ENCODE measurements at places on chromosomes 4 and X.

- no peak for DNase-seq
These were observed 64.5 kb downstream of the GPRIN3 start for GRCh38 chr4:89242864-89243732.

GRCh38 chrX:151753313-151754046 lies 18.9 kb downstream of the CNGA2 start:
- peak; percentile 39 for DNase-seq

DNA sequence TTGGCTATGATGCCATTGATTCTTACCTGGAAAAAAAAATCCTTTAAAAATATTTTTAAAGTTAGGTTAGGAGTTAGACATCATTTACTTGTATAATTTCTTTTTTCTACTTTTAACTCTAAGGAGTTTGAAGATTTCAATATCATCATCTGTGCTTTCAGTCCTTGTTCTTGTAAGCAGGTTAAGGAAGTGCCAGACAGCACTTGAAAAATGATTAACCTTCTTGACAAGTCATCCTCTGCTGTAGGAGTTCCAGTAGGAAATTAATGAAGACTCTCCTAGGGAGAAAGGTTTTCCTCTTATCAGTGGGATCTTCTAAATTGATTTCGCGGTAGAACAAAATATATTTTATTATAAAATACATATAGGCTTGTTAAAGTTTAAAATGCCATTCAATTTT lies 29.1 kb upstream of the ANAPC4 start:
- DNase-seq: no peak

DNA sequence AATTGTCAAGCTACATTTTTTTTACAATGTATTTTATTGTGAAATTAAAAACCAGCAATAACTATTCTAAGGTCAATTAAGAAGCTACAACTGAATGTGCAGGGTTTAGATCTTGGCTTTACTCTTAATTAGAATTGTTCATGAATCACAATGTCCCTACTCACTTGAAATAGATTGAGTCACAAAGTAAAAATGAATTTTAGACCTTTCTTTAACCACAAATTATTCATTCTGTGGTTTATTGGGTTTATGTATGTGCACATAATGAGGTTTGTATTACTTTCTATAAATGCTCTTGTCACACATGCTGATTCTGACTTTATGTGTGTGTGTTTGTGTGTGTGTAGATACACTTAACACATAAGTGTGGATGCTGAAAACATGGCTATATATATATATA lies 647.0 kb upstream of the AADAT start:
- no peak for DNase-seq

DNA sequence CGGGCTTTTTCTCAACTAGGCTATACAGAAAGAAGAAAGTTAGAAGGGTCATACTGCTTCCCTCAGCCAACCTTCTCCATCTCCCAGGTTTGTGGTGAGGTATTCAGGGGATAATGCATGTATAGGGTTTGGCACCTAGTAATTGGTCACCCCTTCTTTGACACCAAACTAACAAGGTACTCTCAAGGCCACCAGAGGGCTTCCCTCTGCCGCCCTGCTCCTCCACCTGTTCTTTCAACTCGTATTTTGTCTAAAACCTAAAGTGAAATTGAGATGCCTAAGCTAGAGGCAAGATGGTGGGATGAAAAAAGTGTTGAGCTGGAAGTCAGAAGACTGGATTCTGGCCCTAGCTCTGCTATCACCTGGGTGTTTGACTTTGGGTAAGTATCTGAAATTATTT lies 22.0 kb downstream of the CT47C1 start:
- DNase-seq: no peak

DNA sequence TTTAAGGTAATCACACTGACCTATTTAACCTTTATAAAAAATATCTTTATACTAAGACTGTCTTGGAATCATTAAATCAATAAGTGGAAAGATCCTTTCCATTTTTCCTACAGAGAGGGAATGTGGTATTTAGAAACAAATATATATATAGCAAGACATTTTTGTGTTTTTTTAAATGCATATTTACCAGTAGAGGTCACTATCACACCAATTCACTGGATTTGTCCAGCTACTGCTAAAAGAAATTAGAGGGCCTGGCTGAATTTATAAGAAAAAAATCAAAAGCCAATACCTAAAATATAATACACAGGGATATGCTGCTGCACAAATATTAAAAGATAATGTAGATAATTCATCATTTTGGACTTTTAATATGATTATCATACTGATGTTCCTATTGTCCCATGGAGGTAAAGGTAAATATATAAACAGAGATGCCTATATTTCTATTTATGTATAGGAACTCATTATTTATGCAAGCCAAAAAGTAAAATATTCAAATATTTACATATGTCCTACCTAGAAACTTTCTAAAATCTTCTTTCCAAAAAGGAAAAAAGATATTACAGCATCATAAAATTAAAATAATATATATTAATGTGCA lies 69.5 kb downstream of the PDE5A start:
- DNase-seq: peak; percentile 25

- DNase-seq: no peak
These were observed 40.3 kb downstream of the KLHL5 start for GRCh38 chr4:39102297-39102696.

DNA sequence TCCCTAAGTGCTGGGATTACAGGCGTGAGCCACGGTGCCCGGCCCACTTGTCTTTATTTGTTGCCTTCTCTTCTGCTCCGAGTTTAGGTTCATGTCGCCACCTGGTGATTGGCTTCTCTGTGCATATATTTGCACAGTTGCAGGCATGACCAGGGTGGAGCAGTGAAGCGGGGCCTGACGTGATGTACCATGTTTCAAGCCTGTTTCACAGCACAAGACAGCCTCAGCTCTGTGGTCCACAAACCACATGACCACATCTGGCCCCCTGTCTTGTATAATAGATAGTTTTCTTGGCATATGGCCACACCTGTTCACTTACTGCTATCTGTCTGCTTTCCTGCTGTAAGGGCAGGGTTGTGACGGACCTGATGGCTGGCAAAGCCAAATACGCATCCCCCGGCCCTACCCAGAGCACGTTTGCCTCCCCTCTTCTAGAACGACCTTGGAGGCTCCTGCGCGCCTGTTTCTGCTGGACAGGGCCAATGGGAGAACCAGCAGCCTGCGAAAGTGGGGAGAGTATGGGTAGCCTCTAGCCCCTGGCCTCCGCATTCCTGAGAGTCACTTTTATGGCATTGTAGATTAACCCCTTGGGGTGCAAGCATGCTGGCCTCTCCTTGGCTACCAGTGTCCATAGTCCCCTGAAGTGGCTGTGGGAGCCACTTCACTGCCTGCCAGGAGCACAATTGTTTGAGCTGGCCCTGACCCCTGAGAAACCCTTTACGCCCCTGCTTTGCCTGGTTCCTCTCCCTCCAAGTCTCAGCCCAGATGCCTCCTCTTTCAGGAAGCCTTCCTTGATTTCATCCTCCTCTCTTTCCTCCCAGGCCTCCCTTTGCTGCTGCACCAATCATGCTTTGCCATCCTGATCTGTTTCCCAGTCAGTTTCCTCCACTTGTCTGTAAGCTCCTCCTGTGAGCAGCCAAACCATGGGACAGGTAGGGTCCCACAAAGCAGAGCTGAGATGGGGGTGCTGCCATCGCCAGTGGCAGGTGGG lies 6.0 kb upstream of the SH3TC1 start:
- peak; percentile 36 for DNase-seq

DNA sequence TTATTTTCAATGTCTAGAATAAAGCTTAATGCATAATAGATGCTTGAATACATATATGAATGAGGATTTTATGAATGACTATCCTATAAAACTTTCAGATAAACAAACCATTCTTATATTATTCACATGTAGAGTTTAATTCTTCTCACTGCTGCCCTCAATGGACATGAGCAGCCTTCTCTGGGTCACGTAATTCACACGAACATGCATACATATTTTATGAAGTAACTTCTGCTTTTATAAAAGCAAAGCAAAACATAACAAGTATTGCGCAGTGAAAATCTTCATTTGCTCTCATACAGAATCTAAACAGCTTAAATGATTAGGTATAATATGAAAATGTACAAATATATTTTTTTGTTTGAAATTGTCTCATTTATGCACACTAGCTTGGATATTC lies 116.7 kb downstream of the TMA16 start:
- DNase-seq: no peak

GRCh38 chr4:123522646-123523045 lies 126.1 kb downstream of the SPRY1 start:
- no peak for DNase-seq

GRCh38 chr4:120520761-120521160 lies 401.8 kb downstream of the PRDM5 start:
- no peak for DNase-seq

DNA sequence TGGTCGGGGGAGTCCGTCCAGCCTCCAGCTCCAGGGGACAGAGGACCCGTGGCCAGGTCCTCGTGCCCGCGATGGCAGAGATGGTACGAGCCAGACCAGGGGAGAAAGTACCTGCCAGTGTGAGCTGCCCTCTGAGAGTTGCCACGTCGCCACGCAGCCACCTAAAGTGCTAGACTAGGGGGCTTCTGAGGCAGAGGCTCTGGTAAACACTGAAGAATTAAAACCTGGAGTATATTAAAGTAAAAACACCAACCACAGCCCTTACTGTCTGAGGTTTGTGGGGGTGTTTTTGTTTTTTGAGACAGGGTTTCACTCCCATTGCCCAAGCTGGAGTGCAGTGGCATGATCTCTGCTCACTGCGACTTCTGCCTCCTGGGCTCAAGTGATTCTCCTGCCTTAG lies 60.1 kb upstream of the SORCS2 start:
- DNase-seq: no peak

GRCh38 chr4:2412534-2412884 lies 5.9 kb downstream of the ZFYVE28 start:
- no peak for DNase-seq

GRCh38 chr4:5366421-5366820 lies 315.1 kb downstream of the STK32B start:
- DNase-seq: no peak

GRCh38 chr4:73375328-73375741 lies 28.8 kb upstream of the ALB start:
- DNase-seq: no peak

DNA sequence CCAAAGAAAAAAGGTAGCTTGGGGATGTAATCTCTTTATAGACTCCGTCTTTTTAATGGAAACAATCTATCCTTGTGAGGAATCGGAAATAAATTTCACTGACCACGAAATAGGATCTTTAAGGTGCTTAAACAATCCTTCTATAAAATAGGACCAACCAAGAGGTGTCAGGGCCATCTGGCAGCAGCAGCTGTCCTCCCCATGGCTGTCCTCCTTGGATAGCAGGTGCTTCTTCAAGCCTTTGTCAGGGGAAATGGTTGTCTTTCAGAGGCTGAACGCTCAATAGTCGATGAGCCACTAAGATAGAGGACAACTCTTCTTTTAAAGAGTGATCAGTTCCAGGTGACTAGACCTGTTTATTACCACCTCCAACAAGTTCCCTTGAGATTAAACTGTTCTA lies 231.0 kb downstream of the ADGRL3 start:
- no peak for DNase-seq

DNA sequence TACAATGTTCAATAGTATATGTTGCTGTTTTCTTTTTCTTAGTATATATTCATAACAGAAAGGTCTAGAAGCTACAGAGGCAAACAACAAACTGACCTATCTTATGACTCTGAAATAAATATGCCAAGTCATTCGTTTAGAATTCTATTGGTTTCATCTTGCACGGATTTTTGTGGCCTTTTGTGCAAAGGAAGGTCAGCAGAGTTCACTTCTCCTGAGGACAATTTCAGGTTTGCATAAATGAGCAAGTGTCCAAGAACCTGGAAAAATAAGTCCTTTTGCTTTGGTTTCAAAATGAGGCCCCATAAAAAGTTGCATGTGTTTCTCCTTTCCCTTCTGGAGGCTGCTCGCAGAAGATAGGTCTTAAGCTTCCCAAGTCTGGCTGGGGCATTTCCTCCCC lies 156.9 kb downstream of the APBB2 start:
- no peak for DNase-seq

- DNase-seq: peak; percentile 51
These were observed 207.4 kb downstream of the TMA16 start for GRCh38 chr4:163701916-163702315.

- DNase-seq: no peak
These were observed 1148.9 kb downstream of the STIM2 start for GRCh38 chr4:28009541-28009940.

GRCh38 chr4:146495269-146495668 lies 26.5 kb downstream of the SLC10A7 start:
- DNase-seq: no peak

GRCh38 chr4:95546866-95547714 lies 1.7 kb downstream of the UNC5C start:
- DNase-seq: no peak

DNA sequence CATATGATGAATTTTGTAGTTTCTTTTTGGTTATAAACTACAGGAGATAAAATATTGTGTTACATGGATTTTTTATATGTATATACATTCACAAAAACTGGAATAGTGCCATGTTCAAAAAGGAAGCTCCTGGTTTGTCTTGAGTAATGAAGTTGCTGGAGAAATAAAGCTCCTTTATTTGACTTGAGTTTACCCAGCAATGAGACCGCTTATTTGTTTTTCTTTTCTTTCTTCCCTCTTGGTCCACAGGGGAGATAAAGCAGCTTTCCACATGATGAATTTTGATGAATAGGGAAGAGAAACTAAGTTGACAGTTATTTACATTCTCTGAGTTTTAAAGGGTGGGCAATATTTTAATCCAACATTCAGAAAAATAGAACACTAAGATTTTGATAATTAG lies 176.5 kb downstream of the GPM6A start:
- DNase-seq: no peak

DNA sequence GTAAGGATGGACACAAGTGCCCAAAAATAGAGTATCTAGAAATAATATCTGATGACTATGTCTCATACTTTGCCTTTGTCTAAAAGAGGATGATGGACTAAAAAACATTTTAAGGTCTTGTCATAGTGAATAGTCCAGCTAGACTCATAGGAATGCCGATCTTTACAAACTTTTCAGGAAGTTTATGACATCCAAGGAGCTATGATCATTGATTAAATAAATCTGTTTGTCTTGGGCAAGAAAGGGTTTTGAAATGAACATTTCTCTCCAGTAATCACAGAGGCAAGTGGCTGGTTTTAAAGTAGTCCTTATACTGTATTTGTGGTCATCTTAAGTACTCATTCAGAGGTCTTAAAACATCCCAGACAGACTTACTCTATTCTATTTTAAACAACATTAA lies 109.8 kb downstream of the MAPK10 start:
- DNase-seq: no peak

GRCh38 chrX:98398542-98398941 lies 1514.8 kb downstream of the RPA4 start:
- DNase-seq: no peak

- DNase-seq: no peak
These were observed 66.6 kb upstream of the TAB3 start for GRCh38 chrX:30955687-30956086.

- DNase-seq: no peak
These were observed 46.3 kb upstream of the LEF1 start for GRCh38 chr4:108215055-108215454.

DNA sequence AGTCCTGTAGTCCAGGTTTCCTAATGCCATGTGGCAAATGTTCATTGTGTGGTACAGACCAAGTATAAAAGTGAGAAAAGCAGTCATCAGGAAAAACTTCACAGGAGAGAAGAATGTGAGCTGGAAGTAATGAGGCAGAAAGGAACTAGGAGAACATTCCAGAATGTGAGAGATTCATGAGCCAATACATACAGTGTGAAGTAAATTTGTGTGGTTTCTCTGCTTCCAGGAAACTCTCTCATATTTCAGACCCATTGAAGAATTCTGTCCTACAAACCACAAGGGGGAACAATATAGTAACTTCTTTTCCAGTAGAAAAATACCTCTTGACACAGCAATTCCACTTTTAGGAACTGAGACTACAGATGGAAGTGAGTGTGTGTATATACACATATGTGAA lies 136.5 kb downstream of the RNF150 start:
- no peak for DNase-seq
